ENCODE measurements at places on chromosomes 5 and 9.

- DNase-seq = no peak
Measured at GRCh38 chr9:135772702-135773493, 70.9 kb downstream of the KCNT1 start.

- no peak for DNase-seq
Measured at GRCh38 chr5:112687306-112687705, 50.4 kb upstream of the APC start.

- peak; percentile 34 for DNase-seq
Measured at GRCh38 chr9:90870621-90871326, 69.2 kb downstream of the SYK start.

DNA sequence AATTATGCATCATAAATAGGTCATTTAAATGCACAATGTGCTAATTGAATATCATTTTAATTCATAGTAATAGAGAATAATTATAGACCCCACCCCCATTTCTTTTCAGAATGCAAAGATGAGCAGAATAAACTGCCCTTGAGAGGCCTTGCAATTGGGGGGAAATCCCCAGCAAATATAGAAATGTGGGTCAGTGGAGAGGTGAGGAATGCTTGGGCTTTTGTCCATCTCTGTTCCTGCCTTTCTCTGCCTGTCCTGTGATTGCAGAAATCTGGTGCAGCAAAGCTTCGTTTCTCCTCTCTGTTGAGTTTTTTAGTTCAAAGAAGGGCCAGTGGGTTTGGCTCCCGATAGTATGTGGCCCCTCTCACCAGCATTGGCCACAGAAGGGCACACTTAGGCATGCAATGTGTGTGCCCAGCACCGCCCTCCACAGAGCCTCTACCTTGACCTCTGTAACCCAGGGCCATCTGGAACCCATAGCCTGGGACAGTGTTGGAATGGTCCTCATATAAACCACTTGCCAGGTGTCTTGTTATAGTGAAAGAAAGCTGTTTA, 164.2 kb downstream of the SEMA6A start:
- no peak for DNase-seq

- peak; percentile 61 for DNase-seq
Measured at GRCh38 chr5:1793301-1793740, 6.3 kb downstream of the MRPL36 start.

- DNase-seq = no peak
Measured at GRCh38 chr5:54004697-54005096, 305.7 kb downstream of the ARL15 start.

DNA sequence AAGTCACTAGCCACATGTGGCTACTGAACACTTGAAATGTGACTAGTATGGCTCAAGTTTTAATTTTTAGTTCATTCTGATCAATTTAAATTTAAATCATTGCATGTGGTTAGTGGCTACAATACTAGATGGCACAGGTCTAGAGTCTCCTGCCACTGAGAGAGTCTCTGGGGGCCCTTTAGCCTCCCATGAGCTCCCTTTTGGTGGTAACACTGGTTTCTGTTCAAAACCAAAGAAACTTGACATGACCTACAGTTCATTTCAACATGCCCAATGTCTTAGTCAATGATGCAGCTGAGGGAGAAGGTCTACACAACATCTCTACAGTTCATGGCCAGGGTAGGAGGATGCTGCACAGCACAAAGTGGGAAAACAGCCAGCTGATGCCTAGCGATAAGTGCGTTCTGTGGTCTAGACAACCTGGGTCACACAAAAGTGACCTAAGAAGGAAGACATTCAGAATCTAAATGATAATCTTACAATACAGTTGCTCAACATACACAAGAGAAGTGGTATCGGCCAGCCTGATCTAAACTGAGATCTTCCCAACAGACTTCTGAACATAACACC, 121.0 kb downstream of the AUH start:
- no peak for DNase-seq

GRCh38 chr5:483434-484140, 40.6 kb downstream of the EXOC3 start:
- no peak for DNase-seq

- no peak for DNase-seq
Measured at GRCh38 chr9:87855061-87855460, 27.6 kb upstream of the SPATA31E1 start.

DNA sequence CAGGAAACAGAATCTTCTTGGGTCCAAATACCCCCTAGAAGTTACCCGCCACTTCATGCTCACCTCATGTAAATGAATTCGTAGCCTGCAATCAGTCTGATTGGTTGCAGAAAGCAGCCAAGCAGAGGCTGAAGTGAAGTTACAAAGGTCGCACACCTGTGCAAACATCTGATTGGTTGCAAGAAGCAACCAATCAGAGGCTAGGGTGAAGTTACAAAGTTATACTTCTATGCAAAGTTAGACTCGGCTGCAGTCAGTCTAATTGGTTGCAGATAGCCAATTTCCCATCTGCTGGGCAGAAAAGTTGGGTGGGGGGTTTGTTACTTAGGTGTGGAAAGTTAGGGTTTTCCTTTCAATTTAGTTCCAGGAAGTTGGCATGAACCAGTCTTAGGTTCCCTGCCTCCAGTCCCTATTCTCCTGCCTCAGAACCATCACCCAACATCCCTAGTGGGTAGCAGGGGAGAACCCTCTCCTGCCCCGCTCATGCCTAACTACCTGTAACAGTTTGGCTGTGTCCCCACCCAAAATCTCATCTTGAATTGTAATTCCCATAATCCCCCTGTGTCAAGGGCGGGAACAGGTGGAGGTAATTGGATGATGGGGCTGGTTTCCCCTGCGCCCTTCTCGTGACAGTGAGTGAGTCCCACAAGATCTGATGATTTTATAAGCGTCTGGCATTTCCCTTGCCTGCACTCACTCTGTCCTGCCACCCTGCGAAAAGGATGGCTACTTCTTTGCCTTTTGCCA, 1.2 kb upstream of the RUSC2 start:
- DNase-seq = no peak
